ENCODE measurements at places on chromosomes 5 and 9.

- no peak for DNase-seq
Observed at GRCh38 chr9:136201609-136202453, 3.1 kb downstream of the LHX3 start.

DNA sequence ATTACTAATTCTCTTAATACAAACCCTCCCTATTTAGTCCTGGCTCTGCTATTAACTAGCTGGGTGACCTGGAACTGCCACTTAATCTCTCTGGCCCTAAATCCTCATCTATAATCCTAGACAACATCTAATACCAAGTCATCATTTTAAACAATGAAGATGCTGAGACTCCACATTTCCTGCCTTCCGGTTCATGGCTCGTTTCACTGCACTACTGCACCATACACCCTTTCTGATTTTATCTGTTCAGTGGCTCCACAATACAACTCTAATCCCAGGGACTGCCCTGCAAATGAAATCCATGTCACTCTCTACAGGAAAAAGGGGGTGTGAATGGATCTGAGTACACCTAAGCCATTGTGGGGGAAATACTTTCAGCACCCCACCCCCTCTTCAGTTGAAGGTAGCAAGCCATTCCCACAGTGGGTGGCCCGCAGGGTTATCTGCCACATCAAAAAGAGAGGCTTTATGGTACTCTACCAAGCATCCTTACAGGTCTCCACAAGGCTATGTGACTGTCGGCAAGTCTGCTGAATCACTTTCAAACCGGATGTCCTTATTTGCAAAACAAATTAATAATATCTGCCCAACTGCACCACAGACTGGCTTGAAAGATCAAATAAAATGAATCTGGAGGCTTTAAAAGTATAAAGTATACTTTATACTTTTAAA is 89.5 kb downstream of the EPB41L4A start:
- no peak for DNase-seq

- no peak for DNase-seq
Observed at GRCh38 chr9:115267790-115268189, 149.8 kb upstream of the TNC start.

- DNase-seq, result no peak
Observed at GRCh38 chr9:121303456-121304451, 35.8 kb downstream of the GSN start.
